Activated naive CD8-positive, alpha-beta T cell treated with anti-CD3 and anti-CD28 coated beads, Interleukin-2, amount 50 U/mL, for 16 hours (primary cell): ENCODE measurements at places on chromosomes 11 and 22.

DNA sequence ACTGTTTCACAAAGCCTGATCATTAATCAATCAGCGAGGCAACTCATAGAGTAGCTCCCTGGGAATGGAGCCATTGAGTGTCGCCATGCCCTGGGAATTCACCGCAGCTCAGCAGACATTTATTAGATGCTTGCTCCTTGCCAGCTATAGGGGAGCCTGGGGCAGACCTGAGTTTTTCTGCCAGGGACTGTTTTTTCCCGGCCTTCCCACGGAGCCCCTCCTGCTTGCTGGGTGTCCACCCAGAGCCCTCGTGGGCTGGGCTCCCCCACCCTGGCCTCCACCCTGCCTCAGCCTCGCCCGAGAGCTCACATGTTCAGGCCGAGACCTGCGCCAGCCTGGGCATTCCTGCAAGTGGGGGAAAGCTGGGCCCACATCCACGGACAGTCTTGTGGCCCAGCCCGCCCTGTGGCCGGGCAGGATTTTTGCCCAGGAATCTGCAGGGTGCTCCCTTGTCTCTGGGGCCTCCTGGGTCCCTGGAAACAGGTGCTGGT, 64.9 kb downstream of the SMIM38 start:
- no peak for DNase-seq

- no peak for DNase-seq
These were observed 63.5 kb upstream of the BDNF start for GRCh38 chr11:27763736-27764135.

DNA sequence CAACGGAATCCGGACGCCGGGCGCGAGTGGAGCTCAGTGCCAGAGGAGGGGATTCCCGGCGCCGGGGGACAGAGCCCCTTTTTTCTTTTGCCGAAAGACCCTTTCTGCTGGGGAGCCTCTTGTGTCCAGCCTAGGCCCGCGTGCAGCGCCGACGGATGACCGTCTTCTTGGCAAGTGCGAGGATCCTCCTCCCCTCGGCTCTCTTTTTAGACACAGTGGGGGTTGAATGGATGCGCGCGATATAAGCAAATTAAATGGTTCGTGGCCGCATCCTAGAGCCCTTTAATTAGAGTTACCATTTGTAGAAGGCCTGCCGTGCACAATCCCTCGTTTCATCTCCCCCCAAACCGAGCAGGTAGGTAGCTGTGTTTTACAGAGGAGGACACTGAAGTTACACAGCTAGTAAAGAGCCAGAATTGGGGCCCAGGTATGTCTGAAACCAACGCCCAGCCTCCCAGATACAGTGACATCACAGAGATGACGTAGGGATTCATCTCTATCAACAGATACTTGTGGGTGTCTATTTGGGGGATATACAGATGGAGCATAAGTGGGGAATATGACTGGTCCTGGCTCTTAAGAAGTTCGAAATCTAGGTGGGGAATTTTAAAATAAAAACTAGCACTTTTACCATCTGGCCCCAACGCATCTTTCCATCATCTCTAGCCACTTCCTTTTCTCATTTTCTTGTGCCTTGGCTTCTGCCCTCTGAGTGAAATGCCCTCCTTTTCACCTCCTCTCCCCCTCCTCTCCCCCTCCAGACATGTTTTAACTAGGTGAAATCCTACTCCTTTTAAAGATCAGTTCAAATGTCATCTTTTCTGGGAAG, 875 bp downstream of the TCP11L1 start:
- no peak for DNase-seq

DNA sequence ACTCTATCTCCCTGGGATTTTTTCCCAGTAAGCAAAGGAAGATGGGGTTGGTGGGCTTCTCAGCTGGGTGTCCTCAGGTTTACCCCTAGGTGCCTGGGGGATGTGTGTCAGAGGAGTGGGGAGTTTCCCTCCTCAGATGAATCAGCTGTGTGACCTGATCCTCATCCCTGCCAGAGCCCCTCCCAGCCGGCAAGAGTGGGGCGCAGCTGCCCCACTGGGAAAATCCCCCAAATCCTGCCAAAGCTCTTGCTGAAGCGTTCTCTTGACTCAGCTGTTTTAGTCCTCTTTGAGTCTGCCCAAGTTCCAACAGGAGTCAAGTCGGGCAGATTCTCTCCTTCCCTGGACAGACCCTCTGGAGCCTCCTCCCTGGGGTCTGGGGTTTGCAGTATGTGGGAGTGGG, 6.0 kb downstream of the C11orf68 start:
- no peak for DNase-seq

DNA sequence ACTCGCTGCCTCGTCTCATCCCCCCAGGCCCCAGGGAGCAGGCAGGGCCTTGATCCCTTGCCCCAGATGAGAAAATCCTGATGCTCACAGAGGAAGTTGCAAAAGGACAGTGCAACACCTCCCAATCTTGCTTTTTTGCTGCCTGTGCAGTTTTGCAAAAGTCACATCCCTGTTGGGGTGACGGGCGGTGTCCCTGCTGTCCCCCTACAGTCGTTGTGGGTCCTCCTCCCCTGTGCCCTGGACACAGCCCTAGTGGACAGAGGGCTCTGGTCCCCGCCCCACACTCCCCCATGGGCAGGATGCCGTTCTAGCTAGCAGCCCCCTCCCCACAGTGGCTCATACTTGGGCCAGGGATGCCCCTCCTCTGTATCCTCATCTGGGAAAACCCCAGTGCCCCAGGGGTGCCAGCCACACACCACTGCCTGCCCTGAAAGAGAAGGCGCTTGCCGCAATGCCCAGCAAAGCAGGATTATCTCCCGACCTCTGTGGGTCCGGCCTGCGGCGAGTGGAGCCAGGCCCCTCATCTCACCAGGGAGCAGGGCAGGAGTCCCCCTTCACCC, 18.4 kb upstream of the CTSD start:
- no peak for DNase-seq
